ENCODE measurements at places on chromosomes 4 and X.

- DNase-seq = no peak
Measured at GRCh38 chrX:8815460-8816065, 14.4 kb upstream of the FAM9A start.

DNA sequence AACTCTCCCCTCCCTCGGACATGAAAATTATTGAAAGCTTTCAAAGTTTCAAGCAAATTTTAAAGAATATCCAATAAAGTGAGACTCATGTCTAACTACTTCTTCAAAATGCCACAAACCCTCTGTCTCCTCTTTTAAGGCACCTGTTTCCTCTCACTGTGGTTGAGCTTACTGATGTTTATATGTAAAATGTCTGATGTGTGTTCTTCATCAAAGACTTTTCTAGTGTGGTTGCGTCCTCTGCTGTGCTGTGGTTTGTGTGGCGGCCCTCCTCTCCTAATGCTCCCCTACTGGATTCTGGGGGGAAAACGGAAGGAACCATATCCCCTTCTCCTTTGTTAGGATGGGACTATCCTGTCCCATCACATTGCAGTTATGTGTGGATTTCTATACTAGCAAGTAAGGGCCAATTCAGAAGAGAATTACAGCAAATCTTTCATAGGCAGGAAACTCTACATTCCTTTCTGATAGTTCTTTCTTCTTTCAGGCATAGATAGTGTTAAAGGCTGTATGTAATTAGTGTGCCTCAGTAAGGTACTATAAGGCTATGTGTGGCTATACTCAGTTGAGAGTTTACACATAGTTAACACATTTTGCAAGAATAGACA lies 221.0 kb upstream of the GPRIN3 start:
- no peak for DNase-seq

DNA sequence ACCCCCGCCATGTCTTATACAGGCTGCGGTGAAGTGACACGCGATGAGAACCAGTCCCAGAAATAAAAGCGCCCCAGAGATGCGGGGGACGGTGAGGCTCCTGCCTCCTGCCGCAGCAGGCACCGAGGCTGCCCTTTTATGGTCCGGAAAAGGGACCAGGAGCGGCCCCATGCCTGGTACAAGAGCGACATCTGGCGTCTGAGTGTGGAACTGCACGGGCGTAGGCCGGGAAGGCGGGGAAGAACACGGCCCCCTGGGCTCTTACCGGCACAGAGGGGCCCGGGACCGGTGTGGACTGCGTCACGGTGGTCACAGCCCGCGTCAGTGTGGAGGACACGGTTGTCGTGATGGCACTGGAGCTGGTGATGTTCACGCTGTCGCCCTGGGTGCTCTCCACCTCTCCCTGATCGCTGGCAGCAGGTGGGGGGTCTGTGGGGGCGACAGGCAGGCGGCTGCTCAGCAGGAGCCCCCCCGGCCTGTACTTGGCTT lies 8.9 kb upstream of the RENBP start:
- peak; percentile 71 for DNase-seq

DNA sequence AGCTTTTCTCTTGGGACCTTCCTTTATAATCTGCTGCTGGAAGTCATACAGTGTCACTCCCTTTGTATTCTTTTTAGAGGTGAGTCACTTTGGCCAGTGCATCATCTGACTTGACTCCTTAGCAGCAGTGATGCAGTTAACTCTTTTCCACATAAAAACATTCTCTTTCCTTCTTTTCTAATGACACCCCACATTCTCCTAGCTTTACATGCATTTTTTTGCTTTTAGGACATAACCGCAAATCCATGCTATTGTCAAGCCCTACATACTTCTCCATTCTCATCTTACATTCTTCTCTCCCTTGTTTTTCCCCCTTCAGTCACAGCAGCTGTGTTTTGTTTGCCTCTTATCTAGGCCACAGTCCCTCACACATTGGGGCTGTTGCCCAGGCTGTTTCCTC lies 55.1 kb downstream of the ZNF330 start:
- no peak for DNase-seq

- no peak for DNase-seq
Measured at GRCh38 chr4:123559955-123560871, 163.6 kb downstream of the SPRY1 start.

DNA sequence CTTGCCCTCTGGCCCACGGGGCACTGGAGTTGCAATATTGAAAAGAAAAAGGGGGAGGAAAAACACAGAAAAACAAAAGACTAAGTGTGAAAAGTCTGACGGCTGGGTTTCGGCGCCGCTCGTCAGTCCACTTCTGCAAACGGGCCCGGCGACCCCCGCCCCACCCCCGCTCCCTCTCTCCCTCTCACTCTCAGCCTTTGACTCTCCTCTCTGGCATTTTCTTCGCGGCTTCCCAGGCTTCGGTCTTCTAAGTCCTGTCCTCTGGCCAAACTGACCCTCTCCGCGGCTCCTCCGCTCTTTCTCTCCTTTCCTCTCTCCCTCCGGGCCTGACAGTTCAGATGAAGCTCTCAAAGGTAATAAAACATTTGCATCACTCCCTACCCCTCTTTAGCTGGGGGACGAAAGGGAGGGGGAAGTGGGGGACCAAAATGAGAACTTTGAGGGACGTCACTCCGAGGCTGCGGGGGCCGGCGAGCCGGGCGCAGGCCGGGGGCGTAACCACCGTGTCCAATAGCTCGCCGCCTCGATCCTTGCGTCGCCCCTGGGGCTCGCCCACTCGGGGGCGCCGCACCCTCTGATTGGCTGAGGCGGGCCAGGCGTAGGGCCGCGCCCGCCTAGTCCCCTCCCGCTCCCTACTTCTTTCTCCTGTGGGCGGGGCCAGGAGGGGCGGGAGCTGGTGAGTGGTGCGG lies at the start of gene NKX6-1:
Gene NKX6-1, minus strand, starts transcription at position 358 of the 689 bp plus-strand sequence. CDS start 1,064 bp downstream, outside the sequence.
- DNase-seq = no peak

- no peak for DNase-seq
Measured at GRCh38 chrX:13153796-13154195, 109.4 kb upstream of the FAM9C start.

DNA sequence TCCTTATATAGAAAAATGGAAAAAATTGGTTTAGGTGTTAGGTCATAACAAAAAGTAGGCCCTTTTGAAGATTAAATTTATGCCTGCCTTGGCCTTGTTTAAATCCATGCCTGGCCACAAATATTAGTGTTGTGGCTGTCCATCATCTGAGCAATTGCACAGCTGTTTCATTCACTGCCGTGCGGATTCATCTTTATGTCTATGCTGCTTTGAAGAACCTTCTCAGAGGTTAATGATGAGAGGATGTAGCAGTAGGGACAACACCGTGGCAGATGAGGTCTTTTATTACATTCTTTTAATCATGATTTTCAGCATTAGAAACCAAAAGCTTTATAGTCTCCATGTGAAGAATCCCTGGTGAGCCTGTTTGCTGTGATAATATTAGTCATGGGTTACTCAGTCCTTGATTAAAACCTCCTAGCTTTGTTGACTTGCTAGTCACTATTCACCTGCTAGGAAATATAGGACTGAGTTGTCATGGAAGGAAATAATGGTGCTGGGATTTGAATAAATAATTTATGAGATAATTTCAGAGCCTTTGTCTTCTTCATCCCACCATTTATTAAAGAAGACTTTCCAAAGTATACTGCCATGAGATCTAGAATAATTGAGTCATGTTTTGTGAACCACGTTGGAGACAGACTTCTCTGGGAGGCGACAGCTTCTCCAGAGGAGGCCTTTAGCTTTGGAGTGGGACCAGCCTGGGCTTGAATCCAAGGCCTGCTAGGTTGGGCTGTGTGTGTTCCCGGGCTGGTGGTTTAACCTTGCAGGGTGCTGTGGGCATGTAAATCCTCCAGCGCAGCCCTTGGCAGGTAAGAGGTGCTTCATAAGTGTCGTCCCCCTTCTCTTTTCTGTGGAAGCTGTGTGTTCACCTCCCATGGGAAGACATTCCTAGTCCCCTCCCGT lies 53.5 kb downstream of the PTTG2 start:
- no peak for DNase-seq

Data from activated T-helper 9 cell treated with anti-CD3 and anti-CD28 coated beads, Interleukin-2, amount 50 U/mL, for 16 hours (primary cell).